Left lung (tissue), 14 donors: ENCODE measurements at places on chromosomes 2 and 18. TPM values are rescaled to one million over a fixed set of nuclear protein-coding genes. Genes with fewer than 3 reads are reported as not detected.

GRCh38 chr2:128454980-128455720 is 136.5 kb upstream of the HS6ST1 start:
- no peak for DNase-seq

DNA sequence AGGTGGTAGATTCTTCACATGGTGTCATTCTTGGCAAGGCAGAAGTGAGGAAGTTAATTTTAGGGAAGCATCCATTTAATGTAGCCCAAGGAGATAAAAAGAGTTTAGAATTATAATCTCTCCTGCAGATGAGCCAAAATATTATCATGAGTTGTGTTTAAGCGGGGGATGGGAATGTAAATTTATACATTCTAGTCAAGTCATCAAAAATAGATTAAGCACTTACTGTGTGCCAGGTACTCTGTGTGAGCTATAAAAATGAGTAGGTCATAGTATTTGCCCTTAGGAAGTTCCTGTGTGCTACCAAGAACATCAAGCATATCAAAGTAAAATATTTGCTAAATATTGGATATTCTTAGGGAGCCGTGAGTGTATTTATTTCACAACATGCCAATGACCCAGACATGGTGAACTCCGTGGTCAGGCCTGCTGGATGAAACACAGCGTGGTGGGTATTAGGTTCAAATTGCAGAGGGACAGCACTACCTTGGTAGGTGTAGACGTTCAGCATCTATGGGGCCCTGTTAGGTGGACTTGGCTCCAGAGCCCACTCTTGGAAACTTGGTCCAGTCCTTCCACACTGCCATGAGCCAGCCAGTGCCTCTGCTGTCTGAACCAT is 37.4 kb downstream of the MEIS1 start:
- no peak for DNase-seq

- no peak for DNase-seq
Measured at GRCh38 chr18:10072671-10073175, 158.9 kb downstream of the VAPA start.

GRCh38 chr2:217988840-217989204 is 14.0 kb downstream of the TNS1 start:
- DNase-seq = peak; percentile 51

- DNase-seq = peak; percentile 82
Measured at GRCh38 chr2:46299365-46300263, 2.4 kb downstream of the EPAS1 start.

DNA sequence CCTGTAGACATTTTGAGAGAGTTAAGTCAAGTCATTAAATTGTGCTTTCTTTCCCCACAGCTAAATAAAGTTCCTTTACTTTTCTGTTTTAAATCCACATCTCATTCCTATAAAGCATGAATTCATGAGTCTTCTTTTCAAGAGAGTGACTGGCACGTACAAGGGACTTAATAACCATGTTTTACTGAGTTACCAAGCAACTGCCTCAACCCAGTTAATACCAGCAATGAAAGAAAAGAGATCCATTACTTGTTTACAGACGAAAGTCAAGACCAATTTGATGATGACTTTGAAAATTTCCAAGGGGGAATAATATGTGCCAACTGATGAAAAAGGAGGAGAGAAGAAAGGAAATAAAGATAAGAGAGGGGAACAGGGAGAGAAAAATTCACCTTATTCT is 1082.5 kb upstream of the GYPC start:
- no peak for DNase-seq

TBC1D8 gene
- 32.5 TPM for polyA plus RNA-seq

RTP5 gene
- not detected for polyA plus RNA-seq
